Activated naive CD4-positive, alpha-beta T cell (primary cell): ENCODE measurements at places on chromosomes 16 and 17.

DNA sequence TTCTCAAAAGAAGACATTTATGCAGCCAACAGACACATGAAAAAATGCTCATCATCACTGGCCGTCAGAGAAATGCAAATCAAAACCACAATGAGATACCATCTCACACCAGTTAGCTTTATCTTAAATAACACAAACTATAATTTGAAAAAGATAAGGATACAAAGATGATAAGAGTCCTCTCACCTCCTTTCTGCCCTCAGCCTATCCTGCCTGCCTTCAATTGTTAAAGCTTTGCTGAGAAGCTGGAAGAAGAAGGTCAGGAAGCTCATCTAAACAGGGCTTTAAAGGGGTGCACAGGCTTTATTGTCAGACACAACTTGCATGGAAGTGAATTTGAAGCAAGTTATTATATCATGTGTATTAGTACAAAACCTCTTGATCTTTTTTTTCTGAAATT, 676.3 kb upstream of the GOT2 start:
- DNase-seq: no peak

DNA sequence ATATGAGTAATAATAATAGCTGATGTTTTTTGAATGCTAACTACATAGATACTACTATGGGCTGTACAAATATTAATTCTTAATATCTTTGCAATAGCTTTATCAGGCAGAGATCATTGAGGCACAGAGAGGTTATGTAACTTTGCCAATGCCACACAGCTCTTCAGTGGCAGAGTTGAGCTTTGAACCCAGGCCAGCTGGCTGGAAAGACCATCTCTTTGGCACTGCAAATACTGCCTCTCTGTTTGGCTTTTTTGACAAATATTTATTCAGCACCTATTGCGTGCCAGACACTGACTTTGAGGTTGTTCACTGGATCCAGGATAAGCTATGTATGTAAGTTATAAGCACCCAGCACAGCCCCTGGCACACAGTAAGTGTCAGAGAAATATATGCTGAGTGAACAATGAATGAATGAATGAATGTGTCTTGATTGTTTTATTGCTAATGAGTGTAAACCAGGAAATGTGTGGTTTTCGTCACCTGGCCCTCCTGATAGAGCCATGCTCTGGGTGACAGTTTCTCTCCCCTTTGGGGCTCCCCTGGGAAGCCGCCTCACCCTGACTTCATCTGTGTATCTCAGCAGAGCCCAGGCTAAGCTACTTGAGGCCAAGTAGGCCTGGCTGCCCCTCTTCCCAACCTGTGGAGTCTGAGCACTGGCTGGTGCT, 2.5 kb downstream of the AQP8 start:
- DNase-seq: no peak

- no peak for DNase-seq
Observed at GRCh38 chr17:38663125-38663751, 11.5 kb downstream of the EPOP start.

DNA sequence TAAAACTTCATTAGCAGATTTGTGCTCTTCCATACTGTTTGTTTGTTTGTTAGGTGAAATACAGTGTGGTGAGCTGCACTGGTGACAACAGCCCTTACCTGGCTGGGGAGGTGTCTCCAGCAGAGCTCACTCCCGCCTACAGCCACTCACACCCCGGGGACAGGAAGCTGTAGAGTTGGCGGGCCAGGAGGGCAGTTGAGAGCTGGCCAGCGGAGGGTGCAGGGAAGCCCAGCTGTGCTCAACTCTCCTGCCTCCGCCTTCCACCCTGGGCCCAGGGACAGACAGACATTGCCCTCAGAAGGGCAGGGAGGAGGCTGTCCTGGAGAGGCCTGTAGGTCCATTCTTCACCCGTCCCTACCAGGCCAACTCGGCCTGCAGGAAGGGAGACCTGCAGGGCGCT, 48.6 kb upstream of the PVALEF start:
- DNase-seq: no peak

- DNase-seq: no peak
Observed at GRCh38 chr16:62256406-62256805, 220.2 kb upstream of the CDH8 start.

DNA sequence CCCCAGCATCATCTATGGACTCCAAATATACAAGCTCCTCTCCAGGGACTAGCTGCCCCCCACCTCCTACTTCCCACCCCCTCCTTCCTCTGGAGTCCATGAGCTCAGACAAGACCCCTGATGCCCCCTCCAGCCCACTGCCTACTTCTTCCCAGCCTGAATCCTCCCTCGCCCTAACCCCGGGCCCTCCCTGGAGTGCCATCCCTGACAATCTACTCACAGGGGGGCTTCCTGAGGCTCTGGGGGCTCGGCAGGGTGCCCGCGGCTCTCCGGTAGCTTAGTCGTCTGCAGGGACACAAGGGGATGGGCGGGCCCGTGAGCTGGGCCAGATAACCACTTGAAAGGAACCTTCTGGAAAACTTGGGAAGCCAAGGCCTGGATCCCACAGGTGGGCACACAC, 15.1 kb downstream of the MPP3 start:
- DNase-seq: no peak

DNA sequence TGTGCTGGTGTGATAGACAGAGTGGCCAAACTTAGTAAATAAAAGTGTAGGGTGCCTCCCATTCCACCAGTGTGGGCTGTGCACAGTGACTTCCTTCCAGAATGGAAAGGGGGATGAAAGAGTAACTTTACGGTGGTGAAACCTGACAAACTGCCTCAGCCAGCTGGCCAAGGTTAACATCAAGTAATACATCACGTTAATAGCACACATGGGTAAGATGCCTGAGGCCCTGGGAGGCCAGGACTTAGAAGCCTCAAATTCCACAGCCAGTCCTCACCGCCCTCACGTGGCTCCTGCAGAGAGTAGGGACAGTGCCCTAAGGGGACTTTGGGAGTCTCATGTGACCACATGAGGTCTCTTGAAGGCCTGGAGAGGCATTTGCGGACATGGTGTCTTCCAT, 14.1 kb downstream of the RMI2 start:
- no peak for DNase-seq

- DNase-seq: no peak
Observed at GRCh38 chr16:11333702-11334101, 11.6 kb upstream of the RMI2 start.

DNA sequence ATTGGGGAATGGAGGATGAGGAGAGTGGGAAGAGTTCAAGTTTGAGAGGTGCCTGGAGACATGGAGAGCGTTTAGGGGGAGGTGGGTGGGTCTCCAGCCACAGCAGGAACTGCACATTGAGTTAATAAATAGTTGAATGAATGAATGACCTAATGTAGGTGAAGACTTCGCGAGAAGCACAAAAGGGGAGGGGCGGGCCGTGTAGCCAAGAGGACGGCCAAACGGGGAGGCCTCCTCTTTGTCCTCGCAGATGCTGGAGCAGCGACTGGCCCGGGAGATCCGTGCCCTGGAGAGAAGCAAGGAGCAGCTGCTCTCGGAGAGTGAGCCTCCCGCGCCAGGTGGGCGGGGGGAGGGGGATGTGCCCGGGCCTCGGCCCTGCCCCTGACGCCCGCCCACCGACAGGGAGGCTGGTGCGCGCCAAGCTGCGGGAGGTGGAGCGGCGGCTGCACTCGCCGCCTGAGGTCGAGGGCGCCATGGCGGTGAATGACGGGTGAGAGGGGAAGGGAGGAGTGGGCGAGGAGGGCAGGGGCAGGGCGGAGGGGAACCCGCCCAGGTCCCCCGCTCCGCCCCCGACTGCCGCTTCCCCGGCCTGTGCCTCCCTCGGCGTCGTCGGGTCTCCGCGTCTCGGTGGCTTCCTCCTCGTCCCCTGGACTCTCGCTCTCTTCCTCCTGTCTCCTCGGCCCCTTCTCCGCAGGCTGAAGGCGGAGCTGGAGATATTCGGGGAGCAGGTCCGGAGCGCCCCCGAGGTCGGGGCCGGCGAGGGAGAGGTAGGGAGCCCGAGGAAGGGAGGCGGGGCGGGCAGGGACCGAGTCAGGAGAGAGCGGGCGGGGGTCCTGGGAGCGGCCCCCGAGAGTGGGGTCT, 12.9 kb downstream of the SYCE1L start:
- DNase-seq: peak; percentile 74

- no peak for DNase-seq
Observed at GRCh38 chr17:47252209-47252608, 1.4 kb upstream of the ITGB3 start.

- DNase-seq: no peak
Observed at GRCh38 chr17:74680941-74681340, 31.8 kb downstream of the CD300LF start.

DNA sequence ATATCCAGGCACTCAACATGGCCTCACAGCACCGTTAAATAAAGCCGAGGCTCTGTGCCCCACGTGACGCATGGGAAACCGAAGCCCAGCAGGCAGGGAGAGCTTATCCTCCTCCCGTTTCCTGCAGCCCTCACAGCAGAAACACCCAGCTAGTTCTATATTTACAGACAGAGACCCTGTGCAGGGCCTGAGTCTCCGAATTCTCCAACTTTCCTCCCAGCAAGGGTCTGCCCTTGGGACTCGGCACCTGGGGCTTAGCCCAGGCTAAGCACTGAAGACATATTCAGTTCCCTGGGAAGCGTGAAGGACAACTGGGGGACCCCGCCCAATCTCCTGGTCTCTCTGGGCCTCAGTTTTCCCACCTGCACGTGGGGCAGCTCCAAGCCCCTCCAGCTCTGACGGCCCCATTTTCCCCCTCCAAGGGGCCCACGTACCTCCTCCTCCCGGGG, 29.2 kb downstream of the TRPV3 start:
- no peak for DNase-seq

- no peak for DNase-seq
Observed at GRCh38 chr16:83810901-83811300, 3.1 kb downstream of the HSBP1 start.

DNA sequence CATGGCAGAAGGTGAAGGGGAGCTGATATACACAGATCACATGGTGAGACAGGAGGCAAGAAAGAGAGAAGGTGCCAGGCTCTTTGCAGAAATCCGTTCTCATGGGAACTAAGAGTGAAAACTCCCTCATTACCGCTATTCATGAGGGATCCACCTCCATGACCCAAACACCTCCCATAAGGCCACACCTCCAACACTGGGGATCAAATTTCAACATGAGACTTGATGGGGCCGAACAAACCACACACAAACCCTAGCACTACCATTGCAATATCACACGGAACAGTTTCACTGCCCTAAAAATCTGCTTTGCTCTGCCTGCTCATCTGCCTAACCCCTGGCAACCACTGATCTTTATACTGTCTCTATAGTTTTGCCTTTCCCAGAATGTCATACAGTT, 34.8 kb downstream of the C17orf67 start:
- no peak for DNase-seq

GRCh38 chr16:68760671-68761275, 23.7 kb downstream of the CDH1 start:
- DNase-seq: no peak

DNA sequence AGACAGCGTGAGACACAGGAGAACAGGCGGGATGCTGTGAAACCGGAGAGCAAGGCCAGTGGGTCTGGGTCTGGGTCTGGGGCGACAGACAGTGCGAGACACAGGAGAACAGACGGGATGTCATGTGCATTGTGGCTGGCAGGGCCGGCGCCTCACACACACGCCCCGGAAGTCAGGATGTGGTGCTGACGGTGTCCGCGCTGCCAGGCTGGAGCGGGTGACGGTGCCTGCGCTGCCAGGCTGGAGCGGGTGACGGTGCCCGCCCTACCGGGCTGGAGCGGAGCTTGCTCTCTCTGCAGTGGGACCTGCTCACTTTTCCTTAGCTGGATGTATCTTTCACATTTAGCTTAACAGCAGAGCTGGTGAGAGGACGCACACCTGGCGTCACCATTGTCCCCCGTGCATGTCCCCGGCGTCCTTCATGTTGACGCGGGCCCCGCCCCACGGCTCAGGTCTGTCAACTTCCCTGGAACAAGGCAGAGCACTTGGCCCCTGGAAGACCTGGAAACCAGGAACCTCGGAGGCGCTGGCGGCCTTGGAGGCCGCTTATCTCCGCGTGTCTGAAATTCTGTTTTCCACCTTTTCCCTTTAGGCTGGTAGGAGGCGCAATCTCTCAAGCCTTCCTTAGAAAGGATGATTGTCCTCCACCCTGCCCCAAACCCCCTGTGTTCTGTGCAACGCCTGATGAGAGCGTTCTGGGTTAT, 43.0 kb upstream of the ZNF750 start:
- peak; percentile 66 for DNase-seq

DNA sequence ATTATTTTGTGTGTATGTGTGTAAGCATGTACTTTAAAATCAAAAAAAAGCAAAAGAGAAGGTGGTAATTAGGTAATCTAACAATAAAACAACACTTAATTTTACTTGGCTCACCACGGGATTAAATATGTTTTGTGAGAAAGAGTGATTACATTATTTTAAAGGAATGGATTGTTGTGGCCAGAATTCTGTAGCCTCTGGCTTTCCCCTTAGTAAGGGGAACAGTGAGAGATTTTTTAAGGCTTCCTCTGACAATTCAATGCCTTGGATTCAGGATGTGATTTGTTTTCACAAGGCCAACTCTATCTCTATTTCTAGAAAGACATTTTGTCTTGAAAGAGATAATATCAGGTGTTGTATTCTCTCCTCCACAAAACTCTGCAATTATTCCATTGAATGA, 560.3 kb upstream of the CDH8 start:
- DNase-seq: no peak

- no peak for DNase-seq
Observed at GRCh38 chr17:79485991-79486390, 124.9 kb downstream of the RBFOX3 start.
